ENCODE measurements at places on chromosomes 2 and 18.

GRCh38 chr2:2243666-2244065, 87.4 kb downstream of the MYT1L start:
- no peak for DNase-seq

- no peak for DNase-seq
Observed at GRCh38 chr2:45904946-45905631, 253.6 kb downstream of the PRKCE start.

- DNase-seq = no peak
Observed at GRCh38 chr2:128284841-128285240, 33.8 kb downstream of the HS6ST1 start.

GRCh38 chr2:158391876-158392275, 64.7 kb downstream of the CCDC148 start:
- DNase-seq = no peak

- DNase-seq = no peak
Observed at GRCh38 chr2:197938555-197938954, 134.2 kb downstream of the PLCL1 start.
